Anterior cingulate cortex (tissue), 58 donors: ENCODE measurements at places on chromosomes 6 and 20.

GRCh38 chr6:122033564-122034181, 365.8 kb upstream of the HSF2 start:
- DNase-seq, result no peak

GRCh38 chr6:109874621-109875020, 103.5 kb upstream of the GPR6 start:
- no peak for DNase-seq

- DNase-seq, result no peak
These were observed 55.4 kb downstream of the ZBTB2 start for GRCh38 chr6:151335930-151336329.

- no peak for DNase-seq
These were observed 545.9 kb upstream of the JARID2 start for GRCh38 chr6:14699803-14700601.

GRCh38 chr6:122798099-122798641, 9.1 kb downstream of the SMPDL3A start:
- no peak for DNase-seq

DNA sequence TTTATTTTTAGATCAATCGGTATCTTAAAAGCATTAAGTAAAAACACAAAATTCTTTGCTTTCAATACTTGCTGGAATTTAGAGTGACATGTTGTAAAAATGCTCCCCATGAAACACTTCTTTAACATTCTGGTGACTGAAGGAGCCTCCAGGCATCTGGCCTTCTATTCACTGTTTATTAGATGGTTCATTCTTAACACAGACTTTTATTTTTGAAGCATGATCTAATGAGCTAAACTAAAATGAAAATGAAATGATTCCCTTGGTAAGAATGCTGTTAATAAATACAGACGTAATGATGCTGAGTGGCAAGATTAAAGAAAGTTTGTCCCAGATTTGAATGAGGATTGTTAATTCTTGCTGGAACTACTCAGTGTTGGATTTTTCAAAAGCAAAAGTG, 698.4 kb downstream of the TENT5A start:
- DNase-seq, result no peak

- DNase-seq, result no peak
These were observed 136.3 kb downstream of the ZMYND8 start for GRCh38 chr20:47220161-47220582.

DNA sequence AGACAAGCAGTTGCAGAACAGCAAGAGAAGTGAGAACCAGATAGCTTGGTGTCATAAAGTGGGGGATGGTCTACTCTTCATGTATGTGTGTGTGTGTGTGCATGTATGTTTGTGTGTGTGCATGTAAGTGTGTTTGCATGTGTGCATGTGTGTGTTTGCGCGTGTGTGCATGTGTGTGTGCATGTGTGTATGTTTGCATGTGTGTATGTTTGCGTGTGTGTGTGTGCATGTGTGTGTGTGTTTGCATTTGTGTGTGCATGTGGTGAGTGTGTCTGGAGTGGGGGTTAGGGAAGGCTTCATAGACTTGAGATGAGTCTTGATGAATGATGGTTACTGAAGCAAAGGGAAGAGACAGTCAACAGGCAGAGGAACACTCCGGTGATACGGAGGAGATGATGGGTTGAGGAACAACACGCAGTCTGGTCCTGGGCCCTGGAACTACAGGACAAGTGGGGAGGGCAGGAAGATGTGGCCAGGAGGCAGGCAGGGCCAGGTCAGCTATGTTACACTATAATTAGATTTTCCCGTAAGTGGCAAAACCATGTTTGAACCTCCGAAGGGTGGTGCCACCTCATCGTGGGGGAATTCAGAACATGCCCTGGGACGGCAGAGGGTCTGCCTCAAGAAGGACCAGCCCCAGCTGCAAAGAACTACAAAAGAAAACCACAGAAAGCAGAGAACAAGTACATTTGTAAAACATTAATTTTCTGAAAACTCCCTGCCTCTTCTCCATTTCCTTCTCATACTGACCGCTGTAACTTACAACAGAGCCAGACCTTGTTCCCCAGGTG, 38.7 kb upstream of the PDE10A start:
- DNase-seq, result no peak

GRCh38 chr6:45718871-45719270, 296.8 kb downstream of the CLIC5 start:
- no peak for DNase-seq
